Ecto neural progenitor cell (in vitro differentiated cells): ENCODE measurements at places on chromosomes 6 and 20.

DNA sequence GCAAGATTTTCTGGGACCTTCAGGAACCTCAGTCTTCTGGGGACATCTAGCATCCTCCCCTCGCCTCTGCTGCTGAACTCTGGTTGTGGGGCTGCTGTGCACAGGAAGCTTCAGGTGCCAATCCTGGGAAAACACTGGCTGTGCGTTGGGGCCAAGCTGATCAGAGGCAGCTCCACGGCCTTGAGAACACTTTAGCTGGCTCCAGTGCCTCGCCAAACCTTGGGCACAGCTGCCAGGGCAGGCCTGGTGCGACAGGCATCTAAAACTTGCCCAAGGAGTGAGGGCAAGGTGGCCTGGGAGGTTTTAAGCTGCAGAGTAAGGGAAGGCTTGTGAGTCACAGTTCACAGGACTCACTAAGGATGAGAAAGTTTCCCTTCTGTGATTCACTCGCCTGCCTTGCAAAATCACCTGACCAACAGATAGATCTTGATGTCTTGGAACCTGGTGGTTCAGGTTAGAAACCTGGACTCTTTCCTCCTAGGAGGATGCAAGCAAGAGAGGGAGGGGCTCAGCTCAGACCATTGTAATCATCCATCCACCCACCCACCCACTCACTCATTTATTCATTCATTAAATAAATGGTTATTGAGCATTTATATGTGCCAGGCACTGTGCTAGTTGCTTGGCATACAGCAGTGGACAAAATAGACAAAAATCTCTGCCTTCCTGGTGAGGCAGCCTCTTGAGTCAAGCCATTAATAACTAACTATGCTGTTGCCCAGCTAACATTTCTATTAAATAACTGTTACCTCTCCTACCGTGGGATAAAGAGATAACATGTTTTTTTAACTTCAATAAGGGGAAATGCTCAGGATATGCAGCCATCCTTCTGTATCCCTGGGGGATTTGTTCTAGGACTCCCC, 2.5 kb upstream of the SPATS1 start:
- DNase-seq, result no peak

- no peak for DNase-seq
Measured at GRCh38 chr20:48737434-48738093, 90.2 kb downstream of the PREX1 start.

DNA sequence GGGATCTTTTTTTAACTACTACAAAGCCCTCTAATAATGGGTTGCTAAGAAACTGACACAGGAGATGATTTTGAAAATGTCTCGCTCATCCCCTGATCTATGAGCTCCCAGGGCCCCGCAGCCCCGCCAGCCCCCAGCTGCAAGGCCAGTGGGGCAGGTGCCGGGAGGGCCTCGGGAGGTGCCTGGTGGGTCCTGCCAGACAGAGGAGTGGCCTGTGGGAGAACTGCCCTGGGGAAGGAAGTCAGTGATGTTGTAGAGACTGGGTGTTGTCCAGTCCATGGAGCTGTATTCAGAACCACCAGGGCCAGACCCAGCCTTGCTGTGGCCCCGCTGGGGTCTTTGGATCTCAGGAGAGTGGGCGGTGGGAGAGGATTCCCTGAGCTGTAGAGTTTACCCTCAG, 258.7 kb downstream of the TAF4 start:
- no peak for DNase-seq

DNA sequence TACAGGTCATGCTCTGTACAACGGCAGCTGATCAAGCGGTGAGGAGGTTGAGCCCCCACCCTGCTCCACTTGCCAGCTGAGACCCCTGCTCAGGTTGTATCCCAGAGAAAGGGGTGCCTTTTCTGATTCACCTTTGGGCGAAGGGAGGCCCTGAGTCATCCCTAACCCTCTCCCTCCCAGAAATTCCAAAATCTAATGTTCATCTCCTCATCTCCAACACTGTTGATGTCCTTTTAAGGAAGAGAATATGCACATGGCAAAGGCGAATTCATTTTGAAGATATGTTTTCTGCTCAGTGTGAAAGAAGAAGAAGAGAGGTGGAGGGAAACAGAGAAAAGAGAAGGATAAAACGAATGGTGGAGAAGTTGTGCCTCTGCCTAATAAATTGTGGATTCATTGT, 120.5 kb downstream of the SCML4 start:
- DNase-seq, result no peak

GRCh38 chr20:11550657-11551338, 366.9 kb upstream of the BTBD3 start:
- DNase-seq, result no peak

- no peak for DNase-seq
Measured at GRCh38 chr20:36272547-36273220, 33.5 kb upstream of the DLGAP4 start.

DNA sequence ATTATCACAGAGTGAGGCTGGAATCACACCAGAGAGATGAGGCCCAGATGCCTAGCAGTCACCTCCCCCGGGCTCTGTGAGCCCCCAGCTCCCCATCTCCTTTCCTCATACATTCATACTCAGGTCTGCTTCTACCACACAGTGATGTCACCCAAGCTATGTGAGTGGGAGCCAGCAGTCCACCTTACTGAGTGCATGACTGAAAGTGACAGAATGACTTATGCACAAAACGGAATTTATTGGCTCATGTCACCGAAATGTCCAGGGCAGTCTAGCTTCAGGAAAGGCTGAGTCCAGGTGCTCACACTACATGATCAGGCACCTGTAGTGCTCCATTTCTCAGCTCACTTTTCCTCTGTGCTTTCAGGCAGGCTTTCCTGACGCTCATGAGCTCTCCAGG, 36.7 kb upstream of the CCN6 start:
- no peak for DNase-seq

DNA sequence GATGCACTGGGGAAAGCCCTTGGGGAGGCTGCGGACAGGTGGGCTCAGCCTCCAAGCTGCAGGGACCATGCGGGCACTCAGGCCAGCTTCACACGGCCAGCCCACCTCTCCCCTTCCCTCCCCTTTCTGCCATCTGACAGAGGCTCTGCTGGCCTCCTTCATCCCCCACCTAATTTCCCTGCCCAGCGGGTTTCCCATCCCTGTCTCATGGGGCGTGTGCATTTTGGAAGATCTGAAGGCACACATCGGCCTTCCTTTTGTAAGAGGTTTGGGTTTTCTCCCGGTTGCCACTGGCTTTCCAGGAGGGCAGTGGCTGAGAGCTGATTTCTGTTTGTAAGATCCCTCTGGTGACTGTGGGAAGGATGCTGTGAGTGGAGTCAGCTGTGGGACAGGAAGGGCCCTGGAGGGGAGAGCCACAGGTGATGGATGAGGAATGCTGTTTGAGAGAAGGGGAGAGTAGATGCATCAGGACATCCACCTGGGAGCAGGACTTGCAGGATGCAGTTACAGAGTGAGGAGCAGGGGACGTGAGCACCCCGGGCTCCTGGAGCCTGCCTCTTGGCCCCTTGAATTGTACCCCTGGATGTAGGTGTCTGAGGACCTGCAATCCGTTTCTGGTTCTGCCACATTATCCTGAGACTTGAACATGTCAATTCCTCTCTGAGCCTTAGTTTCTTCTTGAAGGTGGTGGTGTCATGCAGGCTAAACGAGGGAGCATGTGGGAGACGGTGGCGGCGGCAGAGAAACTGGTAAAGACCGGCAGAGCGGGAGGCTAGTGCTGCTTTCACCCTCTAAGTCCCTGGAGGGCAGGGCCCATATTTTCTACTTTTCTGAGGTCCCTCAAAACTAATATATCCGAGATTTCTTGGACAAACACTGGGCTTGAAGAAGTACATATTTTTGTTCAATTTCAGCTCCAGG, 5.9 kb upstream of the TUBB1 start:
- DNase-seq, result no peak

DNA sequence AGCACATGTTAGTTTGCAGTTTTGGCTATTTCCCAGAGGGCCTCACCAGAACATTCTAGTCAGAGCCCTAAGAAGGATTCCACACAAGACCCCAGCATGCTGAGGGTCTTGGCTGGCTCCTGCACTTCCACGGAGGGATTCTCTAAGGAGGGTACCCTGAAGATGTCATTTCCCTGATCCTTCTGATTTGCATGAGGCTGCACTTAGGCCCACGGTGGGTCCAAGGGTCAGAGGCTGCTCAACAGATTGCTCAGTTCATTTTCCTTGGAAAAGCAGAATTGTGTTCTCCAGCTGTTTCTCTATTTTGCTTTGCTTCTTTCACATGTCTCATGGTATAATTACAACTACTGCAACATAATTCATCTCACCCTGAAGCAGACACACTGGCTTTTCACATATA, 22.2 kb downstream of the PREP start:
- no peak for DNase-seq

DNA sequence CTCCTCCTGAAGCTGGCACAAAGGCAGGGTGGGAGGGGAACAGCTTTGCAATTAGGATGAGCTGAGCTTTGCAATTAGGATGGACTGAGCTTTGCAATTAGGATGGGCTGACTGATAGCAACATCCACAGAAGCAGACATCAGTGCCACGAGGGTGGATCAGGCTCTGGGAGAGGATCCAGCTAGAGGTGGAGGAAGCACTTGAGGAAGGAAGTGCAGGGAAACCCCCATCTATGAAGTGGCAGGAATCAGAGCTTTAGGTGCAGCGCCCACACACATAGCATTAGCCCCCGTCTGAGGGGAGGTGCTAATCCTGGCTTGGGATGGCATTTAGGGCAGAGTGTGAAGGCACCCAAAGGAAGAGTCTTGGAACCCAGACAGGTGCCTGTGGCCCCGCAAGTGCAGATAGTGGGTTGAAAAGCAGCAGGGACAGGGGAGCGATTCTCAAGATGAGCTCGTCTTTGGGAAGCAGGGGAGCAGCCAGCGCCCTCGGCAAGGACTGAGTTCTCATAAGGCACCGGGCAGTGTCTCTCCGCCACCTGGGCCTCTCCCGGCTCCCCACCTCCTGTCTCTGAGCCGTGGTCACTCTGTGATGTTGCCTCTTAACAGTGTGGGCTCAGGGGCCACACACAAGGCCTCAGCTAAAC, 12.0 kb upstream of the THBS2 start:
- DNase-seq, result no peak

DNA sequence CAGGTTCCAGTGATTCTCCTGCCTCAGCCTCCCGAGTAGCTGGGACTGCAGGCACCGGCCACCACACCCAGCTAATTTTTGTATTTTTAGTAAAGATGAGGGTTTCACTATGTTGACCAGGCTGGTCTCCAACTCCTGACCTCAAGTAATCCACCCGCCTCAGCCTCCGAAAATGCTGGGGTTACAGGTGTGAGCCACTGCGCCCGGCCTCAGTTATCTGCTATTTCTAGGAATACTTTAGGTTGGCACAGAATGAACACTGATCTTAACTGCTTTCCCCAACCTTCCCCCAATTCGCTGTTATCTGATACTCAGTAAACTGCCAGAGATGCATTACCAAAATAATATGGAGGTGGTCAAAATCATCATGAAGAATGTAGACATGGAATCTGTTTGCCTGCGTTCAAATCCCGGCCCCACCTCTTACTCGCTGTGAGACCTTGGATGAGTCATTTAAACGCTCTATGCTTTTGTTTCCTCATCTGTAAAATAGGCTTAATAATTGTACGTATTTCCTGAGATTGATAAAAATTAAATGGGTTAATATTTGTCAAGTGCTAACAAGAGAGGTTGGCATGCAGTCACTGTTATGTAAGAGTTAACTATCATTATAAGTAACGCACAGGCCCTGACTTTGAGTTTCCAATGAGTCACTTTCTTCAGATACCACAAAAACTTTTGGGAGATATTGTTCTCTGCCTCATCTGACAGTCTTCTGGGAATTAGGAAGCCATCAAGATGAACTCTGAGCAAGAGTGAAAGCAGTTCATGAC, 44.5 kb upstream of the NCOA3 start:
- DNase-seq, result no peak

GRCh38 chr20:35709259-35709658, 10.1 kb downstream of the ROMO1 start:
- no peak for DNase-seq

DNA sequence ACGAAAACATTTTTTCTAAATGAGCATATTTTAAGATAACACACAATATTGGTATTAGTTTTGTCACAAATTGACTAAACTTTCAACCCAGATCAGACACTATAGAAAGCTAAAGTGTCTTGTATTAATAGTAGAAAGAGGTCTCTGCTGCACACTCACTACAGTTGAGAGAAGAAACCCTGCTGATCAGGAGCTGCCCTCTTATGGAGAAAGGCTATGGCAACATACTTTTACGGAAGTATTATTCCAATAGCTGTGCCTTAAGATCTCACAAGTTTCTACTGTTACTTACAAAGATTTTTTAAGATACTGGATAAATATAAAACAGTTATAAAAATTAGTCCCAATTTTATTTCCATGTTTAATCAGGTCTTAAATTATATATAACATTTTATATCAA, 155.7 kb downstream of the RIMS1 start:
- no peak for DNase-seq

- DNase-seq, result no peak
Measured at GRCh38 chr20:42134265-42135098, 516.3 kb upstream of the CHD6 start.

GRCh38 chr6:21103626-21104224, 489.8 kb upstream of the SOX4 start:
- no peak for DNase-seq

GRCh38 chr6:163837691-163838431, 423.3 kb downstream of the QKI start:
- no peak for DNase-seq

DNA sequence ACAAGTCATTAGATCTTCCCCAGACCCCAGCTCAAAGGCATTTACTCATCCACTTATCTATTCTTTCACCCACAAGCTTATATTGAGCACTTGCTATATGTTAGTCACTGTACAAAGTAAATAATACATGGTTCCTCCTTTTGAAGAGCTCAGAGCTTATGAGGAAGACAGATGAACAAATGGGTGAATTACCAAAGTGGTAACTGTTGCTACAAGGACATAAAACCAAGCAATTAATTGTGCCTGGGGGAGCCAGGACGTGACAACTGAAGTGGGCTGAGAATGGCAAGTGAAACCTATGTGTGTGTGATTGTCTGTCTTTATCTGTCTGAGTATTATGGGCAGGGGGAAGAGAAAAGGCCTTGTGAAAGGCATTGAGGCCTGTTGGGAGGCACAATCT, 45.6 kb upstream of the AKIRIN2 start:
- DNase-seq, result no peak

- no peak for DNase-seq
Measured at GRCh38 chr6:129672881-129673631, 36.9 kb downstream of the ARHGAP18 start.

- DNase-seq, result no peak
Measured at GRCh38 chr20:33521461-33521860, 31.6 kb downstream of the CBFA2T2 start.
